ENCODE measurements at places on chromosomes 16 and 17. TPM values are rescaled to one million over a fixed set of nuclear protein-coding genes. Genes with fewer than 3 reads are reported as not detected.

- no peak for DNase-seq
Observed at GRCh38 chr17:10664571-10664970, 7.5 kb upstream of the MYH3 start.

- peak; percentile 11 for DNase-seq
Observed at GRCh38 chr16:63361032-63361624, 1324.9 kb upstream of the CDH8 start.

GRCh38 chr17:9356488-9356911 is 219.1 kb downstream of the STX8 start:
- no peak for DNase-seq

- DNase-seq, result no peak
Observed at GRCh38 chr17:28574526-28574925, 2.2 kb downstream of the ALDOC start.

GRCh38 chr17:49955157-49955556 is 13.8 kb upstream of the DLX4 start:
- DNase-seq, result no peak

DNA sequence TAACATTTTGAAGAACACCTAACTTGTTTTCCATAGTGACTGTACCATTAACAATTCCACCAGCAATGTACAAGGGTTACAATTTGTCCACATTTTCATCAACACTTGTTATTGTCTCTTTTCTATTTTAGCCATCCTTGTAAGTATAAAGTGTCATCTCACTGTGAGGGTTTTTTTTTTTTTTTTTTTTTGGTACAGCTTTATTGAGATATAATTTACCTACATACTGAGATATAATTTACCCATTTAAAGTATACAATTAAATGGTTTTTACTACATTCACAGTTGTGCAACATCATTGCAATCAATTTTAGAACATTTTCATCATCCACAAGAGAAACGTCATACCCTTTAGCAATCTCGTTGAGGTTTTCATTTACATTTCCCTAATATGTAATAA is 17.9 kb upstream of the TMIGD1 start:
- DNase-seq, result no peak

- no peak for DNase-seq
Observed at GRCh38 chr17:27423651-27424050, 32.6 kb upstream of the KSR1 start.

DNA sequence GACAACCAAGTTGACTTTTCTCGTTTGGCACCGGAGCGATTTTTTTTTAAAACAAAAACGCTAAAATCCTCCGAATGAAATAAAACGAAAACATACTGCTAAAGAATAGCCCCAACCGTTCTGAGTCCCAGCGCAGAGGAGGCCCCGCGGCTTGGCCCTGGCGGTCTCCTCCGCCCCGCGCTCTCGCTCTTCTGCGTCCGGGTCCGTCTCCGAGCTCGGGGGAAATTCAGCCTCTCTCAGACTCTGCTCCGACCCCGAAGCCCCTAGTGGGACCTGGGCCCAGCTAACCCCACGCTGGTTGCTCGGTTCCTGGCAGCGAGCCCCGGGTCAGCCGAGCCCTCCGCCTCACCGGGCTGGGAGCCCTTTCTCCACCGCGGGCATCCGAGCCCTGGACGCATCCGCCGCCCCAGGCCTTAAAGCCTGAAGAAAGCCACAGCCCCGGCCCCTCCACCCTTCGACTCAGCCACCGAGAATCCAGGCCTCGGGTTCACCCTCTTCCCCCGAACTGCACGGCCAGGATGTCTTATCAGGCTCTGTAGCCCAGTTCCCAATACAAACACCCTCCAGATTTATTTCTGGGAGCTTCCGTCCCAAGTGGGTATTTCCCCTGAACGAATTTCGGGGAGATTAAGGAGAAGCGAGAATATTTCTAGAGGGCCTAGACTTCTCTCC is 1.2 kb downstream of the TBX2 start:
- no peak for DNase-seq

DNA sequence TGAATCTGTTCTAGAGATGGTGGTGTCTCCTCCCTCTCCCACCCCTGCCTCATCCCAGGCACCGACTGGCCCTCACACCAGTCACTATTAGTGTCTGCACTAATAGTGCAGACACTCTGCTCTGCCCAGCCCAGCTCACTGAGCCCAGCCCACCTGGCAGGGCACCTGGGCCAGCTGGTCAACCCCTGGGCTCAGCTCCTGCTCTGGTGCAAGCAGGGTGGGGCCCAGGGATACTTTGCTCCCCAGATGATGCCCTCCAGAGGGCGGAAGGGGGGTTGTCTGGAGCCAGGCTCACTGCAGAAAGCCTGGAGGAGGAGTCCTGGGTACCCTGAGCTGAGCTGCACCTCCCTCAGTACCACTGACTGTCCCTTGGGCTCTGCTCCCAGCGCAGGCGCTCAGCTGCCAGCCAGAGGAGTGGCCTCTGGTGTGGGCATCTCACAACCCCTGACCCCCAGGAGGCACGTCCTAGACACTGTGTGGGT is 14.5 kb downstream of the RAB11FIP4 start:
- no peak for DNase-seq

Gene CMTM1
- polyA plus RNA-seq, result 1.1 TPM

Gene ALDOA
- 1,530 TPM for polyA plus RNA-seq

Gene RMI2
- 2.2 TPM for polyA plus RNA-seq

Gene TNS4
- polyA plus RNA-seq, result 5.0 TPM

Gene NEUROD2
- not detected for polyA plus RNA-seq
